ENCODE measurements at places on chromosomes 1 and 21. TPM values are rescaled to one million over a fixed set of nuclear protein-coding genes. Genes with fewer than 3 reads are reported as not detected.

Gene DPH2
- 21.7 TPM for total RNA-seq

Gene MROH9
- not detected for total RNA-seq

Gene SMIM34
- not detected for total RNA-seq

Gene KRTAP19-3
- not detected for total RNA-seq

Gene SHCBP1L
- total RNA-seq: not detected

Gene DMRTA2
- not detected for total RNA-seq

Gene KIF17
- 0.11 TPM for total RNA-seq

Gene S100A3
- total RNA-seq: 5.7 TPM

DNA sequence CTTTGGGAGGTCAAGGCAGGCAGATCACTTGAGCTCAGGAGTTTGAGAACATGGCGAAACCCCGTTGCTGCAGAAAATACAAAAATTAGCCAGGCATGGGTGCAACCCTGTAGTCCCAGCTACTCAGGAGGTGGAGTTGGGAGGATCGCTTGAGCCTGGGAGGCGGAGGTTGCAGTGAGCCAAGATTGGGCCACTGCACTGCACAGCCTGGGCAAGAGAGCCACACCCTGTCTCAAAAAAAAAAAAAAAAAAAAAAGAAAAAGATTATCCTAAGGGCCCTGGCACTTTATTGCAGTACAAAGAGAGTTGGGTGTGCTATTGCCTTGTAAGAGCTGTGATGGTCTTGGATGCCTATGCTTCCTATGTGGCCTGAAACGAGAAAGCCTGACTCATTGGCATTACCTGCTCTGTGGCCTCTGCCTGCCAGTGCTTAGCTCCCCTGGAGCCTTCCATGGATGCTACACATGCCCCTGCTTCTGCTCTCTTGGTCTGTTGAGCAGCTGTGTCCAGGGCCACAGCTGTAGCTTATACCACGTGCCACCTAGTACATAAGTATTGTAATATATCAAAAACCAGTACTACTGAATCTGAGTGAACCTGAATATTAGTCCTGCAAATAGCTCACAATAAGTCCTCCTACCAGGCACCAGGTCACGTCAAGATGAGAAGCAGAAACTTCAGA, 45.8 kb downstream of the DNAJC6 start:
- H3K4me3 ChIP-seq: no peak overlapping the region
- no peak overlapping the region for H3K27ac ChIP-seq
- DNase-seq: no peak
- H3K4me1 ChIP-seq: peaks cover 30% of the 10 kb centered on the region

GRCh38 chr1:107690491-107690890, 274.5 kb downstream of the VAV3 start:
- H3K27ac ChIP-seq: no peak overlapping the region
- H3K4me1 ChIP-seq: peaks cover 8% of the 10 kb centered on the region
- H3K36me3 ChIP-seq: no peaks in the 10 kb centered on the region
- DNase-seq: no peak
- no peaks in the 10 kb centered on the region for H3K27me3 ChIP-seq

DNA sequence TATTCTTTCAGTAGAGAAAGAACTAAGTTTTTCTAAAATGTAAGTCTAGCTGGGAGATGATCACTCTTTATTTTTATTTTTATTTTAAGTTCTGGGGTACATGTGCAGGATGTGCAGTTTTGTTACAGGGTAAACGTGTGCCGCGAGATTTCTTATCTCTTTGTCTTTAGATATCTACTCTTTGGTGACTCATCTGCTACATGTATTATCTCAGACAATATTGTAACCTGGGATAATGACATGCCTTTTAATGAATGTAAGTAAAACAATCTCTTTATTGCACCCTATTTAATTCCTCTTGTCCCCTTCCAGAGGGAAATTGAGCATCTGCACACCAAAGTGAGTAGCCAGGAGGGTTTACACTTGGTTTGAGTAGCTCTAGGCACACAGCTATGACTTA, 9.4 kb downstream of the CR2 start:
- H3K4me1 ChIP-seq: no peaks in the 10 kb centered on the region
- no peak overlapping the region for H3K27ac ChIP-seq
- H3K4me3 ChIP-seq: no peak overlapping the region
- peaks cover 10% of the 10 kb centered on the region for H3K27me3 ChIP-seq
- no peak for DNase-seq
- no peaks in the 10 kb centered on the region for H3K36me3 ChIP-seq

DNA sequence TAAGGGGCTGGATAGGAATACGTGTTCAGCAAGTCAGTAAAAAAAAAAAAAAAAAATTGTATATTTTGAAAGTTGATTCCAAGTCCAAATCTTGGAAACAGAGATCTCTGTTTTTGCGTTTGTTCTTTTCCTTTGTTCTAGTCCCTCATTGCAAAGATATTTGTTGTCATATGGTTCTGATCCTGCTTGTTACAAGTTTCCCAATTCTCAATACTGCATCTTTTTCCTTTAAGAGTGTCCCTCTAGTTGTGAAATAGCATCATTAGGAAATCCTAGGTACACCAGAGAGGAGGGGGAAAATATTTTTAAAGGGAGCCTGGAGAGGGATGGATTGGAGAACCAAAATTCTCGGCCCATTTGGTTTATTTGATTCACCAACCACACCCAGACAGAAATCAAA, 152.2 kb upstream of the C1orf105 start:
- H3K27ac ChIP-seq: peak overlapping the region; percentile 17
- H3K4me1 ChIP-seq: peaks cover 44% of the 10 kb centered on the region
- H3K4me3 ChIP-seq: no peak overlapping the region

DNA sequence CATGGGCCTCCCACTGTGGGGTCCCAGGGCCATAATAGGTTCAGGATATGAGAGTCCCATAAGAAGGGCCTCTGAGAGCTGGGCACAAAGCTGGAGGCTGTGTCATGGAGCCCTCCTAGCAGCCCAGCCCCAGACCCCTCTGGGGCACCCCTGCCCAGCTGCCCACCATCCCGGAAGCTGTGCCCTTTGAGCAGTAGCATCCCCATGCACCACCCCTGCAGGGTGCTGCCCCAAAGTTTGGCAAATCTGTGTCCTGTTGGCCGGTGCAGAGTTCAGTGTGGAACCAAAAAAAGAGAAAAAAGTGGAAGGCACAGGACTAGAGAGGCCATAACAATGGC, 17.6 kb downstream of the TNNT2 start:
- no peaks in the 10 kb centered on the region for H3K4me1 ChIP-seq
- no peak overlapping the region for H3K27ac ChIP-seq
- H3K36me3 ChIP-seq: no peaks in the 10 kb centered on the region
- peaks cover 30% of the 10 kb centered on the region for H3K27me3 ChIP-seq
- DNase-seq: no peak
- H3K4me3 ChIP-seq: no peak overlapping the region

DNA sequence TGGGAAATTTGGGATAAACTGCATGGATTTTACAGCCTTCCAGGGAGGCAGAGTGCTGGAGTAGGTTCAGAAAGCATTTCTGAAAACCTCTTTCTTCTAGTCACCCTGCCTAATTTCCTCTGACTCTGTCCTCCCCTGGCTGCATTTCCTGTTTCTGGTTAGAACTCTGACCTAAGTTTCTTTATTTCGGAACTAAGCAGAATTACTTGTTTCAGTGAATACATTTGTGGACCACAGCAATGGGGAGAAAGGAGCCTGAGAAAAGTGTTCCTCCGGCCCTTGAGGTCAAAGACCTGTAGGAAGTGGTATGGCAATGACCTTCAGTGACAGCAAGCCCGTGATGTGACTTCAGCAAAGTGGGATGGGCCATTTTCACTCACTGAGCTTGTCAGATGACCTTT, 173.4 kb upstream of the RUNX1 start:
- no peak overlapping the region for H3K27ac ChIP-seq
- DNase-seq: no peak
- H3K4me3 ChIP-seq: no peak overlapping the region
- H3K36me3 ChIP-seq: no peaks in the 10 kb centered on the region
- H3K27me3 ChIP-seq: no peaks in the 10 kb centered on the region

GRCh38 chr1:89905395-89906058, 84.7 kb downstream of the LRRC8D start:
- peak overlapping the region; percentile 97 for H3K27ac ChIP-seq
- DNase-seq: no peak

DNA sequence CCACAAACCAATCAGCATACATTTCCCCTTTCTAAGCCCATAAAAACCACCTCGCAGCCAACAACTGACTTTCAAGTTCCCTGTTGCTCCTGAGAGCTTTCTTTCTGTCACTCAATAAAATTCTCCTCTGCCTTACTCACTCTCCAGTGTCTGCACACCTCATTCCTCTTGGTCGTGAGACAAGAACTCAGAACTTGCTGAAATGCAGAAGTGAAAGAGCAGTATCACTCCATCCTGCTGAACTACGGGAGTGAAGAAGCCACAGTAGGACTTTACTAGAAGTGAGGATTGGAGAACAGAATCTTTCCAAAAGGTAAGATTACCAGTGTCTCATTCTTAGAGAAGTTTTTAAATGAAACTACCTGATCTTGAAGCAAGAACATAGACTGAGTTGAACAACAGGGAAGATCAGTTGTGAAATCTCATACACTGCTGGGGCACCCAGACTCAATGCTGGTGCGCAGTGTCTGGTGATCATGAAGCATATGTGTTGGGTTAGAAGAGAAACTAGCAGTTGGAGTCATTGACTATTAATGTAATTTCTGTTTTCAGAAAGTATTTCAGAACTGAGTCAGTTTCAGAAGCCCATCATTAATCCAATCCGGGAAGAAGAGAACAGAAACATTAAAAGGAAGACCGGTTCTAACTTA, 726.9 kb upstream of the TMPRSS15 start:
- H3K36me3 ChIP-seq: peaks cover 5% of the 10 kb centered on the region
- H3K4me3 ChIP-seq: no peak overlapping the region
- peaks cover 4% of the 10 kb centered on the region for H3K27me3 ChIP-seq
- no peak for DNase-seq

DNA sequence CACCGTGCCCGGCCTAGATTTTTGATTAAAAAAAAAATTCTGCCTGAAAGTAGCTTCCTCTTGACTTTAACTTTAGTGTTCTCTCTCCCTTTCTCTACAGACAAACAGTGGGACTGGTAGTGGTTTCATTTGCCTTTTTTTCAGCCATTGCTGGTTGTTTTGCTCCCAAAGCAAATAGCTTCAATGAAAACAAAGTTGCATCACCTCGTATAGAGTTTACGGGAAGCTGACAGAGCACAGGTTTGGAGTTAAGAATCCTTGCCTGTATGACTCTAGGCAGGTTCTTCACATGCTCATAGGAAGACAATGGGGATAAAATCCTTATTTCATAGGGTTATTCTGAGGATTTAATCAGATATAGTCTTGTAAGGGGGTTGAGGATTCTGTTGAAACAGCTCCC, 21.6 kb downstream of the AADACL4 start:
- H3K27ac ChIP-seq: no peak overlapping the region
- peaks cover under 1% of the 10 kb centered on the region for H3K27me3 ChIP-seq
- no peak overlapping the region for H3K4me3 ChIP-seq
- DNase-seq: no peak
- H3K4me1 ChIP-seq: peaks cover 4% of the 10 kb centered on the region

DNA sequence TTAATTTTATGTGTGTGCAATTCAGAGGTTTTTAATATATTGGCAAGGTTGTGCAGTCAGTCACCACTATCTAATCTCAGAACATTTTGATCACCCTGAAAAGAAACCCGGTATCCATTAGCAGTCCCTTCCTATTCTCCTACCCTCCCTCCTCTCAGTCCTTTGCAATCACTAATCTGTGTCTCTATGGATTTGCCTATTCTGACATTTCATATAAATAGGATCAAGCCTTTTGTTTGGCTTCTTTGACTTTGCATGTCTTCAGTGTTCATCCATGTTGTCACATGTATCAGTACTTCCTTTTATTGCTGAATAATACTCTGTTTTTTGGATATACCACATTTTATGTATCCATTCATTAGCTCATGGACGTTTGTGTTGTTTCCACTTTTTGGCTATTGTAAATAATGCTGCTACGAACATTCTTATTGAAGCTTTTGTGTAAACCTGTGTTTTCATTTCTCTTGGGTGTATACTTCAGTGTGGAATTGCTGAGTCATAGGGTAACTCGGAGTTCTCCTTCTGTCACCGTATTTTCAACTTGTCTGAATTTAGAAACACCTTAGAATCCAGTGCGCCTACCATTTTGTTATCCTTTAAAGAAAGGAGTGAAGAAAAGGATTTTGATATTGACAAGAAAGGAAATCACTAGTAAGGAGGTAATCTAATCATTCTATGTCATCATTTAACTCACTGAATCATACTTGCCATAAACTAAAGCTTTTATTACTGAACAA, 3.4 kb downstream of the CEP85 start:
- H3K4me1 ChIP-seq: peaks cover 50% of the 10 kb centered on the region
- peak overlapping the region; percentile 12 for H3K4me3 ChIP-seq
- no peak for DNase-seq
- no peaks in the 10 kb centered on the region for H3K27me3 ChIP-seq
- peak overlapping the region; percentile 78 for H3K27ac ChIP-seq
- peaks cover 2% of the 10 kb centered on the region for H3K36me3 ChIP-seq

- DNase-seq: no peak
- no peaks in the 10 kb centered on the region for H3K36me3 ChIP-seq
- H3K27ac ChIP-seq: no peak overlapping the region
Observed at GRCh38 chr1:2073382-2074230, 23.4 kb downstream of the PRKCZ start.

DNA sequence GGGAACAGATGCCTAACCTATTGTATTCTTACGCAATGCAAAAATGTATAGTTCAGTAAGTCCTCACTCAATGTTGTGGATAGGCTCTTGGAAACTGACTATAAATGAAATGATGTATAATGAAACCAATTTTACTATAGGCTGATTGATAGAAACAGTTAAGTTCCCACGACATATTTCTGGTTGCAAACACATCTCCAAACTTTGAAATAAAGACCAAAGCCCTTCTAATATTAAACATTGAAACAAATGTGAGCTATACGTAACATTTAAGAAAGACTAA, 29.1 kb downstream of the MAP3K21 start:
- no peak overlapping the region for H3K27ac ChIP-seq
- H3K4me1 ChIP-seq: no peaks in the 10 kb centered on the region
- no peaks in the 10 kb centered on the region for H3K36me3 ChIP-seq

DNA sequence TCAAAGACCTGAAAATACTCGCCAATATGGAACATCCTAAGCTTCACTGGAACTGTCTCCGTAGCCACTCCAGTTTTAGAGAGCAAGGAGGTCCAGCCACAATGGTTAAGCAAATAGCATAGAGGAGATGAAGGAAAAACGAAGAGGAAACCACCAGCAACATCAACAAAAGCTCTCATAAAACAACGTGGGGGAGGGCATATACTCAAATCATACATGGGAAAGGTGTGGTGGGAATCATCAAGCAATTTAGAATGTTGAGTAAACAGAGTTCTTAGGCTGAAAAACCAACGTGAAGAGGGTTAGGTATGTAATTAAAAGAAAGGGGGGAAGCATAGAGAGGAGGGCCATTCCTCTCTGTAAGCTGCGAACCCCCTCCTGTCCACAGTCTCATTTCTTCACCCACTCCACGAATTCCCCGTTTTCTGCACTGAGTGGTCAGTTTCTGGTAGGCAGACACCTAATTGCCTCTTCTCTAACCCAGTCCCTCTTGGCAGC, 1.0 kb downstream of the TMEM59 start:
- no peak for DNase-seq
- H3K4me3 ChIP-seq: no peak overlapping the region
- H3K36me3 ChIP-seq: no peaks in the 10 kb centered on the region
- no peaks in the 10 kb centered on the region for H3K27me3 ChIP-seq
- H3K4me1 ChIP-seq: peaks cover 21% of the 10 kb centered on the region

GRCh38 chr1:204975021-204975420, 68.0 kb upstream of the CNTN2 start:
- peaks cover 33% of the 10 kb centered on the region for H3K27me3 ChIP-seq
- H3K4me3 ChIP-seq: no peak overlapping the region
- H3K4me1 ChIP-seq: no peaks in the 10 kb centered on the region
- no peak for DNase-seq
- H3K36me3 ChIP-seq: no peaks in the 10 kb centered on the region

GRCh38 chr1:179954493-179955286, at the start of gene CEP350:
TSS of gene CEP350 (plus strand) at chr1:179954810. CDS start at chr1:179986182, 31,372 bp downstream.
- H3K27ac ChIP-seq: peak within 1 kb of the TSS; percentile 94
- peak; percentile 99 for DNase-seq
- H3K4me1 ChIP-seq: peaks cover 28% of the 10 kb centered on the region
- H3K27me3 ChIP-seq: no peaks in the 10 kb centered on the region
- H3K36me3 ChIP-seq: no peaks in the 10 kb centered on the region
